HT-29 (cell line): ENCODE measurements at places on chromosomes 5 and 9.
A peak's percentile ranks its signal among the peaks of the same experiment; 100 is the strongest.

DNA sequence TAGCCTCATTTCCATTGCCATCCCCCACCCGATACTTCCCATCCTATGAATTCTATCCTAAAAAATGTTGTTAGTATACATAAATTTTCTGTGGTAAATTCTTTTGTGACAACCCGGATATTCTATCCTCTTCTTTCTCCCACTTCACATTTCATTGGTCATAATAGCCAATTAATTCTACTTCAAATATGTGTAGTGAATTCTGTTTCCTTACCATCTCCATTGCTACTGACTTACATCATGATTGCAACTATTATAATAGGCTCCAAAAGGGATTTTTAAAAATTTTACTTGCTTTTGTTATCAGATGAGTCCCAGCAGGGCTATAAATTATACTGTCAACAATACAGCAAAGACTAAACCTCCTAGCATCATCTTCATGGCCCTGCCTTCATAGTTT, 1326.8 kb downstream of the PTPRD start:
- DNase-seq, result no peak

DNA sequence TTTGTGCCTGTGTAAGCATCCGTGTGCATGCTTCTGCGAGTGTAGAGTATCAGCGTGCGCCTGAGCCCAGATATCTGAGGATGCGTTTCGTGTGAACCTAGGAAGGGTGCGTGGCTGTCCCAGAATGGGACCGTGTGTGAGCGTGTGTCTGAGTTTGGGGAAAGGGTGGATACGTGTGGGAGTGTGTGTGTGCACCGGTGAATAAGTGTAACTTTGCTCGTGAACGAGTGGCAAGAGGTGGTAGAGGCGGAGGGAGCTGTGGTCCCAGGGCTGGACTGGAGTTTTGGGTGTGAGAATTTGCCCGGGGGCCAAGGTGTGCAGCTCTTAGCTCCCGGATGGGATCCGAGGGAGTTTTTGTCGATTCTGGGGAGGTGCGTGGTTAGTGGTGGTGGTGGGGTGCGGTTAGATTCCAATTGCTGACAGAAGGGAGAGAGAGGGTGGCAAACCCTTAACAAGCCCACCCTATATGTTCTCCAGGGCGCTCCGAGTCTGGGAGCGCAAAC, 686 bp upstream of the COL27A1 start:
- DNase-seq, result no peak

DNA sequence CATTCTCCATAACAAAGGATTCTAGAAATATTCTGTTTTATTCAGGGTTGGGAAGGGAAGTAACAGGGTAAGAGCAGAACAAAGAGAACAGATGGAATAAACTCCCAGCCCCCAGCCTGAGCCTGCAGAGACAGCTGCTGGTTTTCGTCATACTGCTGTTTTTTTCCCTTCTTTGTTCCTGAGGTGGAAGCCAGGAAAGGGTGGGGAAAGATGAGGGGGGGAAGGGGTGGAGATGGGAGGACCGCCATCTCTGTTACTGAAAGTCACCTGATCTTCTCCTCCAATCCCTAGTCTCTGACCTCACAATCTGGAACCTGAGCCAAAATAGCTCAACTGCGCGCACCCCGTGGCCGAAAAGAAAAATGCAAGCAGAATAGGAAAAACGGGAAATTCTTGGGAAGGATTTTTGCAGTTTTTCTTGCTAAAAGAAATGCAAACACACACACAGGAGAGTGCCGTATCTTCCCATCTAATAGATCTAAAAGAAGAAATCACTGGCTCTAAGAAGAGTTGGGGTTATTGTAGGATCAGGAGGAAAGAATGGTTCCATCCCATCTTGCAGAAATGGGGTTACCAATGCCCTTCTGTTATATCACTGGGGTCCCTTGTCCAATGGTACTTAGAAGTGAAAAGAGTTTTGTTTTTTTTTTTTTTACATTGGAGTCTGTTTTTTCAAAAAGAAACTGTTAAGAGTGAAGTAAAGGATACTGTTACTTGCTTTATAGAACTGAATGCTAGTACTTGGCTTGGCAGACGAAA, 57.9 kb downstream of the DIAPH1 start:
- peak; percentile 92 for DNase-seq

- DNase-seq, result no peak
Observed at GRCh38 chr5:137316346-137316736, 182.8 kb downstream of the SPOCK1 start.
